ENCODE measurements at places on chromosomes 13 and 19.

DNA sequence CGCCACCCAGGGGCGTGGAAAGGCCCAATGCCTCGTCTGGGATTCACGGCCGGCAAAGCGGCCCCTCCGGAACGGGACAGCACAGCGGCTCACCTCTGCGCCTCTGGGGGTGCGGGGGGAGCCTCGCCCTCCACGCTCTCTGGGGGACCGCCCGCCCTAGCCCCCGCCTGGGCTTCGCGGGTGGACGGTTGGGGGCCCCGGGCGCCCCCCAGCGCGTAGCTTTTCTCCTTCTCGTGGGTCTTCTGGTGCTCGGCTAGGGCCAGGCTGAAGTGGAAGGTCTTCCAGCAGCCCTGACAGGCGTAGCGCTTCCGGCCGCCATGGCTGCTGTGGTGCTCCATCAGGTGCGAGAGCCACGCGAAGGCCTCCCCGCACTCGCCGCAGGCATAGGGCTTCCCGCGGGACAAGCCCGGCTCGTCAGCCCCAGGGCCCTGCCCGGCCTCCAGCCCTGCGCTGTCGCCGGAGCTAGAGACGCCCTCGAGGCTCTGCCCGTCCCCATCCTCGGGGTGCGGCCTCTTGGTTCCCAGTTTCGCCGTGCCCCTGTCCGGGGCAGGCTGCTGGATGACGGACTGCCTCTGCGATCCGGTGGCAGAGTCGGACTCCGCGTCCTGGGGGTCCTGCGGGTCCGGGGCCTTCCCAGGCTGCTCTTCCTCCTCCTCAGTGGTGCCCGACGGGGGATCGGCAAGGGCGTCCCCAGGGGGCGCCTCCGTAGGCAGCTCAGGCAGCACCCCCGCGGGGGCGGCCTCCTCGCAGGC lies 13.3 kb downstream of the ZSCAN18 start:
- no peak for DNase-seq

- no peak for DNase-seq
Measured at GRCh38 chr19:37114001-37114400, 35.8 kb downstream of the ZNF420 start.

DNA sequence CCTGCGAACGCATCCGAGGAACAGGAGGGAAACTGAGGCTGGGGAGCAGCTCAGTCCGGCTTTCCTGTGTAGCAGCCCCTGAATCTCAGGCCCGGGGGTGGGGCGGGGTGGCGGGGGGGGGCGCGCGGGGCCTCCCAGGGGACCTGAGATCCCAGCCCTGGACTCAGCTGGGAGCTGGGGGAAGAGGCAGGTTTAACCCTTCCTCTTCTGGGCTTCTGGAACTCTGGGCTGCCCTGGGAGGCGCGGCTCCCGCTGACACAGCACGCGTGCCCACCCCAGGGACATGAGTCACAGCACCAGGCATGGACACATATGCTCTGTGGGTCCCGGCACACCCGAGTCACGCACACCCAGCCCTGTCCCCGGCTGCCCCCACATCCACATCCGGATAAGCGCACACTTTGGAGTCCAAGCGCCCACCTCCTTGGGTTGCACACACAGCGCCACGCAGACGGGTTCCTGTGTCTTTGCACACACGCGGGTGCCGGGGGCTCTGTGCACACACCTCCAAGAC lies 3.5 kb upstream of the CIRBP start:
- DNase-seq, result no peak

DNA sequence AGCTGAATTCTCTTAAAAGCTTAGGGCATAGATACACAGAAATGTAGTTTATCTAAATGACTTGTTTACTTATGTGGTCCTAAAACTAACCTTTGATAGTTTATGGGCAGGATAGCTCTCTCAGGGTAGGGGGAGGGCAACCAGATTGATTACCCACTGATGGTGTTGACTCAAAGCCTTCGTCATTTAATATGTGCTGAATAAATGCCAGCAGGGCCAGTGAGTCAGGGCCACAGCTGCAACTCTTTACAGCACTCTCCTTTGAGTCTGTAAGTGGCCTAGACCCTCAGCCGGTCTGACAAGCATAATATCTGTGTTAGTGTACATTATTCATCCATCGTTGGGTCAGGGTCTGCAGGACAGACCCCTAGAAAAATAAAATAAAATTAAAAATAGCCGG lies 128.5 kb downstream of the ZNF675 start:
- DNase-seq, result no peak

GRCh38 chr13:21898945-21899344 lies 228.1 kb downstream of the FGF9 start:
- peak; percentile 50 for DNase-seq

DNA sequence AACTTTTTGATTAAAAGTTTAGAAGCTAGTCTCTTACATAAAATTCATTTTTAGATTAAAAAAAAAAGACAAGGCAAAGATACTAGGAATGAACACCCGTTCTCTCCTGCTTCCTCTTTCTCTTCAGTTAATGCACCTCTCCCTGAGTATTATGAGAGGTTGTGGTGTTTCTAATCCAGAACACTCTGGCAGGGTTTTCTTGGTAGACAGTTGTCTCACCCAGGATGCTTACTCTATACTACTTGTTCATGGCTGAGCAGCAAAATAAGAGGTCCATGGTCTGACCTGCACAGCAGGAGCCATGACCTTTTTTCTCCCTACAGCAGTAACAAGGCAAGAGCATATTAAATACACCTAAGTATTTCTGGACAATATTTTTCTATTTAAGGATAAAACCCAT lies 62.0 kb downstream of the MICU2 start:
- DNase-seq, result no peak

DNA sequence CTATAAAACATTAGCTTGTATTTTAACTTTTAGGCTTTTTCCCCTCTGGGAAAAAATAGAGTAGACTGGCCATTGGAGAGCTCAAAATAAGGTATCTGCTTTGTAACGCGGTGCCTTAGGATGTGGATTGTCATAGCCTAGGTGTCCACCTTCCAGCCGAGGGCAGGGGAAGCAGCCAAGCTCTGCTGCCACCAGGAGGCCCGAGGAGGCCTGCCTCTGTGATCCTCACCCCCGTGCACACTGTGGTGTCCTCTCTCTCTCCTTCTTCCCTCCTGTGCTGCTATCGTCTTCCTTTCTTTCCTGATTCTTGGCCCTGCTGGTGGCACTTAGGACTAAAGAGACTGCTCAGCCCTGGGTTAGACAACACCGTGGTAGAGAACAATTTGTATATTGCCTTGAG lies 11.3 kb downstream of the HNRNPM start:
- no peak for DNase-seq

DNA sequence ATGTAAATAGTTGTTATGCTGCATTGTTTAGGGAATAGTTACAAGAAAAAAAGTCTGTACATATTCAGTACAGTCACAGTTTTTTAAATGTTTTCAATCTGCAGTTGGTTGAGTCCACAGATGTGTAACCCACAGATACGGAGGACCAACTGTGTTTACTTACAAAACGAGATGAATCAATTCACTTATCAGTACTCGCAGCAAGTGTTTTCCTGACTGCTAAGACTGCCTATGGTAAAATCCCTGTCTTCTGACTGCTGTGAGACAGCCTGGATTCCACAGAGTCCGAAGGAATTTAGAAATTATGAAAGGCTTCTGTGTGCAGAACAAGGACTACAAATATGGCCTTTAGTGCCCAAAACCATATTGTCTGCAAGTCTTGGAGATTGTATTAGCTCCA lies 45.7 kb upstream of the C1QTNF9 start:
- no peak for DNase-seq

GRCh38 chr13:110211046-110211445 lies 95.9 kb downstream of the COL4A1 start:
- DNase-seq, result no peak

- DNase-seq, result no peak
Measured at GRCh38 chr13:51552027-51552426, 32.2 kb upstream of the WDFY2 start.

GRCh38 chr13:104382951-104383350 lies 1316.7 kb upstream of the SLC10A2 start:
- DNase-seq, result no peak

DNA sequence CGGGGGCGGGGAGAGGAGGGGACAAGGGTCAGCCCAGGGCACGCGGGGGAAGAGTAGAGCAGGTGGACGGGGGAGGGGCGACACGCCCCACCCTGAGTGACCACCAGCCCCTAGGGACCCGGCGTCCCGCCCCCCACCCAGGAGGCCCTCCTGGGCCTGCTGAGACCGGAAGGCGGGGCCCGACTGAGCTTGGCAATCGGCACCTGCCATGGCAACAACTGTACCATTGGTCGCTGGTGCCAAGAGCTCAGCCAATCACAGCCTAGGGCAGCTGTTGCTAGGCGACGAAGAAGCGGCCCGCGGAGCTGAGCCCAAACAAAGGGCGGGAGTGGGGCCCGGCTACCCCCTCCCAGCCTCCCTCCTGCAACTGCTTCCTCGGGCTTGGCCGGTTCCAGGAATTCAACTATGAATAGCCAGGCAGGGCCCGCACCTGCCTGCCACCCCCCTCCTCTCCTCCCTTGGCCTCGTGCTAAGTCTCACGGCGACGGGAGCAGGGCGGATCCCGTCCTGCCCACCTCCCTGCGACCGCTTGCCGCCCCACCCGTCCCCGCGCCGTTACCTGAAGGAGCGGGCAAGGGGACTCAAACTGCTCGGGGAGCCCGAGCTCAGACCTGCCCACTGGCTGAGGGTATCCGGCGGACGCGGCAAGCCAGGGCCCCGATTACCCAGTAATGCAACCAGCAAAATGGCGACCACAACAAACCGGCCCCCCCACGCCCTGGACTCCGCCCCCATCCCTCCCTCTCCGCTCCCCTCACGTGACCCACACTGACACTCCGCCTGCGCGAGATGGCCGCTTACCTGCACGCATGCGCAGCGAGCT lies at the start of gene DYRK1B:
TSS of gene DYRK1B (minus strand) at position 699 of the 823 bp plus-strand sequence. CDS start 2,295 bp downstream, outside the sequence.
- peak; percentile 98 for DNase-seq

- DNase-seq, result no peak
Measured at GRCh38 chr13:30712536-30713532, 22.5 kb upstream of the ALOX5AP start.

DNA sequence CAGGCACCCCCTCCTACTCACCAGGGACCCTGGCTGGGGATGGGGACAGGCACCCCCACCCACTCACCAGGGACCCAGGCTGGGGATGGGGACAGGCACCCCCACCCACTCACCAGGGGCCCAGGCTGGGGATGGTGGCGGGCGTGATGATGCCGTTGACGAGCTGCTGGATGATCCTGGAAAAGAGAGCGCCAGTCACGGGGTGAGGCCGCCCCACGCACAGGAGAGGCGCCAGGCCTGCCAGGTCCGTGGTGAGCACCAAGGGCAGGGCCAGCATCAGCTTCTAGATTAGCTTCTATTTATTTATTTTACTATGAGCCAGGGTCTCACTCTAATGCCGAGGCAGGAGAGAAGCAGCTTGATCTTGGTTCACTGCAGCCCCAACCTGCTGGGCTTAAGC lies 10.4 kb downstream of the FGF22 start:
- no peak for DNase-seq

GRCh38 chr19:5321851-5322681 lies 18.5 kb downstream of the PTPRS start:
- DNase-seq, result no peak

- DNase-seq, result no peak
Measured at GRCh38 chr13:102817907-102818306, 19.0 kb downstream of the BIVM start.

DNA sequence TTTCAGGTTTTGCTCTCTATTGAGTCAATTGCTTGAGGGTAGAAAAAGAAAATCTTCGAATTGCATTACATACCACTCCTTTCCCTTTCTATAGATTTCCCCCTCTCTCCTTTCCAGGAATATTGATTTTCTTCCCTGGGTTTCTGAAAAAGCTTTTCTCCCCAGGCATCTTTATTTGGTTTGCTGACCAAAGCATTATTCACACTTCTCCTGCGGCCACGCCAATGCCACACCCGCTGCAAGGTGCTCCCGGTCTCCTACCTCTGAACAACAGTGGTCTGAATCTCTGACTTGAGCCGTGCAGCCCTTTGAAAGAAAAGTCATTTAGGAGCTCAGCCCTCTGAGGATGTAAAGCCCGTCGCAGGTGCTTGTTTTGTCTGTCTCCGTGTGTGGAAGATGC lies 350.9 kb upstream of the TMTC4 start:
- no peak for DNase-seq

GRCh38 chr13:67235265-67235664 lies 5.1 kb upstream of the PCDH9 start:
- no peak for DNase-seq

DNA sequence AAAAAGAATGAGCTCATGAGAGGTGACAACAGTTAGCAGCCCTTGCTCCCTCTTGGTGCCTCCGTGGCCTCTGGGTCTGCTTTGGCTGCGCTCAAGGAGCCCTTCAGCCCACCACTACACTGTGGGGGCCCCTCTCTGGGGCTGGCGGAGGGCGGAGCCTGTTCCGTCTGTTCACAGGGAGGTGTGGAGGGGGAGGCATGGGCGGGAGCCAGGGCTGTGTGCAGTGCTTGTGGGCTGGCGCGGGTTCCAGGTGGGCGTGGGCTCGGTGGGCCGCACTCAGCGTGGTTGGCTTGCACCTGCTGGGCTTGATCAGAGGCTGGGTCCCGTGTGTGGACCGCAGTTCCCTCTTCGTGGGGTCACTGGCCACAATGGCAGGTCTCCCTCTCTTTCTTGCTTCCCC lies 953.4 kb upstream of the PRR20A start:
- no peak for DNase-seq

DNA sequence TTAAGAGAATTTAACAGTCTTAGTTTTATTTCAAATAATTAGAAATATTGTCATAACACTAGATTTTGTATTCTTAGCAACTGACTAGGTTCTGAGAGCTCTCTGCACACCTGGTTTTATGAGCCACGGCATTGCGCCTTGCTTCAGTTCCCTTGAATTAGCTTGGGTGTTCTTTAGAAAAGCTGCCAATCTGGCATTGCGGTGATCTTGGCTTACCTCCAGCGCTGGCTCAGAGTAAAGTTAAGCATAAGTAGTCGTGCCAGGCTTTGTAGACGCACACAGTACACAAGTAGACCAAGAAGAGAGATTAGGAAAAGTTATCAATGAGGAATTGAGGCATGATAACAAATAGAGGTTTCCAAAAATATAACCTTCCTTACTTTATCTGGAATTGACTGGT lies 45.7 kb downstream of the TPP2 start:
- DNase-seq, result no peak

- DNase-seq, result no peak
Measured at GRCh38 chr13:94716016-94716415, 3.7 kb upstream of the SOX21 start.

DNA sequence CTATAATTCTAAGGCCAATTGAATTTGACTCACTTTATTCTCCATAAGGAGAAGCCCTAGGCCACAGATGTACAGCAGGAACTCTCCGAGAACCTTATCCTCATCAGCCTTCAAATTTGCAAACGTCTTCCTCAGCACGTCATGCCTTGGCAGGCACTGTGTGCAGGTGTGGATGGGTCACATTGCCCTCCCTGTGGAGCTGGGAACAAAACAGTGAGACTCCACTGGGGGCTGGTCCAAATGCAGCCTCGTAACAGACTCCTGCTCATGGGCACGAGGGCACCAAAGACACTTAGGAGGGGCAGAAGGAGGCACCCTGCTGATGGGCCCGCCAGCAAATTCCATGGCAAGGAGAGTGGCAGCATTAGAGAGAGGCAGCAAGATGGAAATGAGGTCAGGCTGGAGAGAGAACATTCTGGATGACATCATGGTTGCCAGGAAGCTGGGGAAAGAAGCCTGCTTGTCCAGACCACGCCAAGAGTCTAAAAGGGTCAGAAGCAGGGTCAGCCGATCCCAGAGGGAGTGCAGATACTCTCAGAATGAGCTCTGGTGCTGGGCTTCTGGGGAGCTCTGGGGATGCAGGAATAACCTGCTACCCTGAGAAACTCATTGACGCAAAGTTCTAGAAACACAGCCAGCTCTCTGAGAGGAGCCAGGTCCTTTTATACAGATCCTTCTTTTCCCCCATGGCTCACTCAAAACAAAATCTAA lies 242.2 kb downstream of the B3GLCT start:
- DNase-seq, result no peak

GRCh38 chr19:46976845-46977320 lies 42.8 kb upstream of the NPAS1 start:
- no peak for DNase-seq

- DNase-seq, result no peak
Measured at GRCh38 chr19:44643605-44644401, at the start of gene PVR. PVR (plus strand) TSS chr19:44643910; CDS start chr19:44644097, 187 bp downstream.
